ENCODE measurements at places on chromosomes 12 and 14.

DNA sequence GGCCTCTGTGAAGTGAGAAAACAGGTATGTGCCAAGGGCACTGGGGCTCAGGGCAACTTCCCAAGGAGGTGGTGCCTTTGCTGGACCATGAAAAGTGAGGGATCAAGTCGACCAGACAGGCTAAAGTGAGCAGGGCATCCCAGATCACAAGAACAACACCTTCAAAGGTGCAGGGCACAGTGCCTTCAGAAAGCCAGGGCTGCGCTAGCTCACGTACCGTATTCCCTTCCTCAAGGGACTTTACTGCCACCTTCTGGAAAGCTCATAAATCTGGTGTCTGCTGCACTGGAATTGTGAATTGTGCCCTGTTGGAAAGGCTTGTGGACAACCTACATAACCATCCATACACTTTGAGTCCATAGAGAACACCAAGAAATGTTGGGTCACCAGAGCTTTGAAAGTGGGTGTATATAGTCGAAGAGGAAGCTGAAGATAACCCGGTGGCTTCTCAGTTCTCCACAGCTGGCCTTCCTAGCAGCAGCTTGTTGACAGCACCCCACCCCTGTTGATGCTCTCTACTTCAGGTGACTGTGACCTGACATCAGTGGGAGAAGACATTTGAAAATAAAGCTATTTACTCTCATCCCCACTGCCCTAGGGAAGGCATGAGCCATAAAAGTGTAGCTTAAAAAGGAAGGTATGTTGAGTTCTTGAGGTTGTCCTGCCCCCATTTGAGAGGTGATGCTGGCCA, 24.5 kb downstream of the FIGNL2 start:
- peak; percentile 73 for DNase-seq

DNA sequence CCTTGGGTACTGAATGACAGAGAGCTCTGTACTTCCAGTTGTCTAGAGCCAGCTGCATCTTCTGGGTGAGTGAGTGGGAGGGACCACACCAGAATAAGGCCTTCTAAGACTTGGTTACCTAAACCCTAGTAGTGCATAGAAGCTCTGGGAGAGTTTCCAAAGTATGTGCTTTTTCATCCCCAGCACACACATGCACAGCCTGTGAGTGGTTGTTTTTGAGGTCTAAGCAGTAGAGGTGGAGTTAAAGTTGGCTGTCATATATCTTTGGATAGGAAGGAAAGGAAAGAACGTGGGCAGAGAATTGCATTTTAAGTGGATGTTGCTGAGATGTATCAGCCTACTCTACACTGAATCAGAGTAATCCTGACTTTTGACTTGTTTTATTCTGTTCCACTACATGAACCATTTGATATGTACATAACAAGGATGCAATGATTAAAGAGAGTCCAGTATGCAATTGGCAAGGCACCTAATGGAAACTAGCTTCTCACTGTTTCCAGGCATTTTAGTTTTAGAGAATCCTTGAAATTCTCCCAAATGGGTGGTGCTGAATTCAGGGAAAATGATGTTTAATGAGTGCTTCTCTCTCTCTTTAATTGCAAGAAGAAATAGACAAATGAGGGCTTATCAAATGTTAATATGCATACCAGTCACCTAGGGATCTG, 51.8 kb upstream of the PRICKLE1 start:
- no peak for DNase-seq

DNA sequence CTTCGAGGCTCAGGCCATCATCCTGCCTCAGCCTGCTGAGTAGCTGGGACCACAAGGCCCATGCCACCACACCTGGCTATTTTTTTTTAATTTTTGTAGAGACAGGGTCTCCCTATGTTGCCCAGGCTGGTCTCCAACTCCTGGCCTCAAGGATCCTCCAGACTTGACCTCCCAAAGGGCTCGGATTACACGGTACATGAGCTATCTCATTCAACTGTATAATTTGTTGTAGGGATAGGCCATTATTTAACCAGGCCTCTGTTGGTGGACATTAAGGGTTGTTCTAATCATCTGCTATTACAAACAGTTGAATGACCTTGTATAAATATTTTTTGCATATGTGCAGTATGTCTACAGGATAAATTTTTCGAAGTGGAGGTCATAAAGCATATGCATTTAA, 9.0 kb downstream of the KIF5A start:
- no peak for DNase-seq

- no peak for DNase-seq
Observed at GRCh38 chr14:103998027-103998426, 55.7 kb upstream of the RD3L start.

GRCh38 chr12:108211157-108211556, 82.1 kb downstream of the WSCD2 start:
- no peak for DNase-seq

GRCh38 chr14:73661872-73662271, 17.1 kb downstream of the DNAL1 start:
- no peak for DNase-seq

- no peak for DNase-seq
Observed at GRCh38 chr14:55328317-55328716, 57.1 kb downstream of the FBXO34 start.

- DNase-seq, result peak; percentile 15
Observed at GRCh38 chr12:94326727-94327126, 132.9 kb downstream of the CEP83 start.

- DNase-seq, result no peak
Observed at GRCh38 chr12:66884091-66884490, 205.2 kb upstream of the GRIP1 start.

DNA sequence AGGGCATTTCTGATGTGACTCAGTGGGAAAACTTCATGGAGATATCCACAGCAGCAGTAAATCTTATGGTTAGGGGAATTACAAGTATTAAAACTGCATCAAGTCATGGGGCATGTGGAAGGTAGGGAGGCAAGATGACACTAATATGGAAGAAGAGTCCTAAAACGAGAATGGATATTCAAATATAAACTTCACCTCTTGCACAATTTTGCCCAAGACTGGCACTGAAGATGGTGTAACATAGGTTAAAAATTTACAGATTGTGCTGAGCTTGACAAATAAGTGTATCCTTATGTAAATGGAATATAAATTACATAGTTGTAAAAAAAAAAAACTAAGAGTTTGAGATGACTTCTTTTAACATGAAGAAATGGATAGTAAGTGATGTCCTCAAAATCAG, 12.8 kb downstream of the ETFRF1 start:
- DNase-seq, result no peak

GRCh38 chr12:98483621-98484503, 31.5 kb upstream of the TMPO start:
- no peak for DNase-seq

- no peak for DNase-seq
Observed at GRCh38 chr14:31387091-31387490, 33.3 kb downstream of the HEATR5A start.

DNA sequence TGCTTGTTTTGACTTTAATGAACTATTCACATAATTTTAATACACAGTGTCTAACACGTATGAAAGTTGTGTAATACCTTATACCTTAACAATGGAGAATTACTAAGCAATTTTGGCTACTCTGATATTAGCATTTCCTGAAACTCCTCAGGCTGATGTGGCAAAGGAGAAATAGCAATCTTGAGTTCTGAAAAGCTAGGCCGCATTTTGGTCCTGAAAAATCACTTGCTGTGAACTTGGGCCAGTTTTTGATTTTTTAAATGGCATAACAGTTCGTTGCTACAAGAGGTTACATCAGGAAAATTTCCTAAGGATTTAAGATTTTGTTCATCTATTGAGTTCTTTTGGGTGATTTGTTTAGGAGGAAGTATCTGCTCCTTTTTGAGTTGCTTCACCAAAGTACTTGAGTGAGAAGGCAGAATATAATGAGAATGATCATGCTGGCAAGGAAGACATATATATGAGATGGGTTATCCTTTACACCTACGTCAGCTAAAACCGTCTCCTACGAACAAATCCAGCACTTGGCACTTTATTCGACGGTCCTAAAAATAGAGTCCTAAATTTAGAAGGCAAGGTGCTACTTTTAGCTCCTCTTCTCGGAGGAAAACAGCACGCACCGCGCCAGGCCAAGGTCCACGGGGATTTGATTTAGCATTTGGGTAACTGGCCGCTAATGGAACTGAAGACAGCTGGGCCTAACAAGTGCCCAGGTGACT, 32.2 kb downstream of the MIA2 start:
- DNase-seq, result no peak

- no peak for DNase-seq
Observed at GRCh38 chr14:48792376-48793024, 793.7 kb downstream of the RPS29 start.

DNA sequence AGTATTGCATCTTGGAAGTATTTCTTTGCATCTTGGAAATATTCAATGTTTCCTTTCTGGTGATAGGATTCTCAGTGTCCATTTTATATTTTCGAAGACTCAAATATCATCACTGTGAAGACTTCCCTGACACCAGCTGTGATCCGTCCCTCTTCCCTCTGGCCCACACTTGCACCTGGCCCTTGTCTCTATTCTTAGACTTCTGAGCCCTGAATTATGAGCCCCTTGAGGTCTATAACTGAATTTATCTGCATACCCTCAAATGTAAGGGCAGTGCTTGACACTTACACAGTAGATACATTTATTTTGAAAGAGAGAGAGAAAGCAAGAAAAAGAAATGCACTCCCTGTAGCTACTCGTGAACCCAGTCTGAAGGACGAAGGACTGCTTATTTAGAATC, 376.7 kb downstream of the ZFP36L1 start:
- no peak for DNase-seq

GRCh38 chr14:57293866-57294837, 25.4 kb downstream of the AP5M1 start:
- DNase-seq, result no peak

GRCh38 chr12:108955225-108955835, 65.5 kb downstream of the SVOP start:
- no peak for DNase-seq

- peak; percentile 97 for DNase-seq
Observed at GRCh38 chr12:1661553-1662335, 29.1 kb upstream of the ADIPOR2 start.

DNA sequence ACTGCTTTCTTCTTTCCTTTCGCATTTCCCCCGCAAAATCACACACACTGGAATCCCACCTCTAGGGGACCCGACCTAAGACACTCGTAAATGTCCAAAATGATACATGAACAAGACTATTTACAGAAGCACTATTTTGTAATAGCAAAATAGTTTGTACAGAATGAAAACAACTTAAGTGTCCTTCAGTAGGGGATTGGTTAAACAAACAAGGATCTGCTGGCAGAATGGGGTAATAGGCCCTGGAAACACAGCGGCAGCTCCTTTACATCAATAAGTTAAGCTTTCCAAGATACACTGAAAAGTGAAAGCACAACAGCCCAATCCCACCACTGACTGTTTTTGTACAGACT, 48.8 kb downstream of the LTBP2 start:
- DNase-seq, result no peak

DNA sequence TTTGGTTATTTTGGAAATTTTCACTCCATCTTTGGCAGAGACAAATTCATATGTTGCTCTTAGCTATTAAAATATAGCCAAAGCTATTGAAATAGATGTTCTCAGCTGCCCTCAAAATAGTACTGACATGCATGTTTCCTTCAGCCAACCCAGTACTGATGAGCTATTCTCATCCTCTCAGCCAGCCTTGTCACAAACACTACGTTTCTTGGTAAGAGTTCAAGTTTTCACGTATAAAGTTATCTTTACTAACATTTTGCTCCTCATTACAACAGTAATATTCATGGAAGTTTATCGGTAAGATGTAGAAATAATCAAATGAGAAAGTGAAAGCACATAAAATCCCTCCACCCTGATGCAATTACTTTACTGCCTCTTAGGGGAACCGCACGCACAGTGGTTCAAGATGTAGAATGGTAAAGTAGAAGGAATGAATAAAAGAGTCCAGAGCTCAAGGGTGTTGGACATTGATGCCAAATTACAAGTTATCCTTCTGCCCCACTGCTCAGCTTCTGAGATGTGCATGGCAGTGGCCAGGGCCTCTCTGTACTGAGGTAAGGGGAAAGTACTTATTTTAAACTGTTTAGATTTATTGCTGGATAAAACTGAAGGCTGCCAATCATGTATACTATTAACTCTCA, 20.7 kb downstream of the GCH1 start:
- DNase-seq, result no peak

GRCh38 chr12:128698301-128698972, 125.3 kb downstream of the SLC15A4 start:
- DNase-seq, result no peak

DNA sequence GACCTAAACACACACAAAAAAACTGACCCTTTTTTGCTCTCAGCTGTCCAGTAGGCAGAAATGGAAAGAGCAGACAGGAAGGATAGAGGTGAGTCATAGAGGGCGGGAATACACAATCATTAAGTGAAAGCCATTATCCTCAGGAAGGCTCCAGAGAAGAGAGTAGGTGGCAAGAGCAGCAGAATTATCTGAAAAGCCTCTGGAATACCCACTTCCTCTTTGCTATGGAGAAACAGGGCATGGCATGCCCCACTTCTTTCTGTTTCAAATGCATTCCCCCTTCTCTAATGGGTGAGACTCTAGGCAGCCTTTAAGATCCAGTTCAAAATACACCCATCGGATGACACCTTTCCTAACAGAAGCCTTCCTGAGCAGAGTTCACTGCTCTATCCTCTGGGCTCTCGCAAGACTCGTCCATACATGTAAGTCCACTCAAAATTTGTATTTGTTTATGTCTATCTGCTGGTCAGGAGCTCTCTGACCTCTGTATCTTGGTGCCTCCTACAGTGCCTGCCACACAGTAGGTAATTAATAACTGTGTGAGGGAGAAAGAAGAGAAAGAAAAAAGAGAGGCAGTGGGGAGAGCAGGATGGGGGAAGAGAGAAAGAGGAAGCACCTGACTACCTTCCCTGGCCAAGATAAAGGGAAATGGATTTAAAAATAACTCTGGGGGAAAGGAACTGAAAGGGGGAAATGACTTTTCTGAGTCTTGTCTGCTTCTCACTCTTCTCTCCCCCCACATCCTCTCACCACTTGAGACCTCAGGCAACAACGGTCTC, 8.5 kb downstream of the KLHL33 start:
- peak; percentile 12 for DNase-seq

GRCh38 chr14:28407996-28408395, 358.6 kb upstream of the FOXG1 start:
- no peak for DNase-seq

DNA sequence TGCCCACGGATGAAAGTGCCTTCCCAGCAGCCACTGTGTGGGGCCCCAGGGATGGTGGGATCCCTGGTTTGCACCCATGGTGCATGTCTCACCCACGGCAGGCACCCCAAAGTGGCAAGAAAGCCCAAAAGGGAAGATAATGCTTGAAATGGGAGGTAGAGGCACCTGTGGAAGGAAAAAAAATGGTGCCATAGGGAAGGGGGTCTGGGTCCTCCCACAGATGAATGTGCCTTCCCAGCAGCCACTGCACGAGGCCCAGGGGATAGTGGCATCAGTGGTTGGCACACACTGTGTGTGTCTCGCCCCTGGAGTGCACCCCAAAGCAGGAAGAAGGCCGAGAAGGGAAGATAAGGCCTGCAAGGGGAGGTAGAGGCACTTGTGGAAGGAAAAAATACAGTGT, 264.2 kb downstream of the ALG10 start:
- DNase-seq, result no peak

GRCh38 chr12:124222368-124223245, 72.3 kb upstream of the RFLNA start:
- no peak for DNase-seq

GRCh38 chr12:32264961-32265360, 134.4 kb upstream of the FGD4 start:
- no peak for DNase-seq

GRCh38 chr12:132352896-132353800, 23.8 kb upstream of the GALNT9 start:
- DNase-seq, result no peak

- peak; percentile 17 for DNase-seq
Observed at GRCh38 chr14:62443796-62444195, 601.5 kb downstream of the KCNH5 start.

- no peak for DNase-seq
Observed at GRCh38 chr14:104299993-104300761, 161.8 kb downstream of the KIF26A start.

GRCh38 chr12:102970780-102971179, 13.3 kb downstream of the ASCL1 start:
- no peak for DNase-seq
